ENCODE measurements at places on chromosomes 6 and 20.

DNA sequence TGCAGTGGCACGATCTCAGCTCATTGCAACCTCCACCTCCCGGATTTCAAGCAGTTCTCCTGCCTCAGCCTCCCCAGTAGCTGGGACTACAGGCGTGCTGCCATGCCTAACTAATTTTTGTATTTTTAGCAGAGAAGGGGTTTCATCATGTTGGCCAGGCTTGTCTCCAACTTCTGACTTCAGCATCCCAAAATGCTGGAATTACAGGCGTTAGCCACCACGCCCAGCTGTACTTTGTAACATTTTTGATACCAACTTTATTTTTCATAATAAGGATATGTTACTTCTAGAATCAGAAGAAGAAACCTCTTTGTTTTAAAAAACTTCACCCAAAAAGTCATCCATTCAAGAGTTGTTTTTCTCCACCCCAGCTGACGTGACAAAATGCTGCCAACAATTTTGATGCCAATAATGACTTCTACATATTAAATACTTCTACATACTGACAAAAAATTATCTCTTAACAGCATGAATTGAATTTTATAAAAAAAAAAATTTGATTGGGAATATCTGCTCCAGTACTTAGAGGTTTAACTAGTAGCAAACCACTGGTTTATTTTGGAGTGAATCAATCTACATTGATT is 22.5 kb upstream of the PRIM2 start:
- peak; percentile 82 for DNase-seq

- no peak for DNase-seq
Measured at GRCh38 chr6:46078294-46078693, 51.5 kb upstream of the ENPP4 start.

DNA sequence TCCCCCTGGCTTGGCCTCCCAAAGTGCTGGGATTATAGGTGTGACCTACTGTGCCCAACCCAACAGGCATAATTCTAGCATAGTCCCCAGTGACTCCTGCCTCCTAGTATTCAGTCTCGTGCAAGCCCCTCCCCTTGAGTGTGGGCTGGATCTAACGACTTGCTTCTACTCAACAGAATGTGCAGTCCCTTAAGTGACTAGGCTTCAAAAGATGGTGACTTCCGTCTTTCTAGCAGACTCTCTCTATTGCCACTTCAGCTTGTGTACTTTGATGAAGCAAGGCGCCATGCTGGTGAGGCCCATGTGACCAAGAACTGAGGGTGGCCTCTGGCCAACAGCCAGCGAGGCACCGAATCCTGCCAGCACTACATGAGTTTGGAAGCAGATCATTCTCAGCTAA is 109.6 kb upstream of the TRAF3IP2 start:
- no peak for DNase-seq

- DNase-seq = no peak
Measured at GRCh38 chr20:37393863-37394542, 48.1 kb downstream of the SRC start.

- no peak for DNase-seq
Measured at GRCh38 chr6:110613356-110613755, 136.9 kb upstream of the SLC22A16 start.

DNA sequence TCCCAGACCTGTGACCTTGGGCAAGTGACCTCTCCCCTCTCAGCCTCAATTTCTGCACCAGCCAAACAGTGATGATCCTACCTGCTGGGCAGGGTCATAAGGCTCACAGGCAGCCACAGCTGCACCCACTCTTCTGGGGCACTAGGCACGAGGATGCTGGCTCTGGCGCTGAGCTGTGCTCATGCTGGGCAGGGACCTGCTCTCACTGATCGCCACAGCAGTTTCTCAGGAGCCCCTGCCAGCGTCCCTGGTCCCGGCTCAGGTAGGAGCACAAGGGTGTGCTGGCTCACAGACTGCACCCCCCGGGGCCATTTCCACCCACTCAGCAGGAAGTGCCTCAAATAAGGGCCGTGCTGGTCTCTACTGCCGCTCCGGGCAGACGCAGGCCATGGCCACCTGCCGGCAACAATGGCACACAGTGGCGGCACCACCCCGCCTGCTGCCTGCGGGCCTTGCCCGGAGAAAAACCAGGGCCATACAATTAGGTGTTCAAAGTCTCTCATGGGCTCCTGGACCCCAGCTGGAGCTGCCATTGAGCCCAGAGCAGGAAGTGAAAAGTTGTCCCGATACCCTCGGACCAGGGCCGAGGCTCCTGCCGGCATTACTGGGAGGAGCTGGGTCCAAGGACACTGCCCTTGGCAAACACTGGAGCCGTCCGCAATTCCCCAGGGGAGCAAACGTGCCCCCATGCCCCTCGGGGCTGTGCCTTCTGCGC is 4.6 kb upstream of the CABLES2 start:
- DNase-seq = no peak

- DNase-seq = no peak
Measured at GRCh38 chr20:50223039-50224005, 32.7 kb downstream of the CEBPB start.

GRCh38 chr6:10542213-10542612 is 21.1 kb downstream of the GCNT2 start:
- no peak for DNase-seq

- DNase-seq = no peak
Measured at GRCh38 chr20:29690274-29690673, 1567.2 kb upstream of the DEFB115 start.

DNA sequence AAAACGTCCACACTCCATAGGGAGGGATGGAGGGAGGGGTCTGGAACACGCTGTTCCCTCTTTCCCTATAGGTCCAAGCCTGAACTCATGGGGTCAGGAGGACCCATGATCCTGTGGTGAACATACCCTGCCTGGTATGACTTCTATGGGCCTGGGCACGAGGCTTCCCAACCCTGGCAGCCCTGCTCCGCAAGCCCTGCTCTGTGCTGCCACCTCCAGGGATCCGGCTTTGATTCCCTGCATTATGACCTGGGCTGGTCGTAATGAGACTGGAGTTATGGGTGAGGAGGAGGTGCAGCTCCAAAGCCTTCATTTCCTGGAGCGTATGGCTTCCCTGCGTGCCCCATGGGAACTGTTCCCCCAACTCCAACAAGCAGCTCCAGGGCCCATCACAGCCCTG is 54.9 kb downstream of the CDH22 start:
- no peak for DNase-seq

- no peak for DNase-seq
Measured at GRCh38 chr20:35077341-35077740, 15.3 kb downstream of the TRPC4AP start.

GRCh38 chr6:140871911-140872310 is 1260.8 kb upstream of the GJE1 start:
- peak; percentile 20 for DNase-seq

- DNase-seq = peak; percentile 53
Measured at GRCh38 chr6:73309785-73310502, 44.1 kb downstream of the DPPA5 start.
